ENCODE measurements at places on chromosomes 6 and 20. TPM values are rescaled to one million over a fixed set of nuclear protein-coding genes. Genes with fewer than 3 reads are reported as not detected.

GRCh38 chr6:139402876-139403386 is 28.5 kb upstream of the CITED2 start:
- no peak for DNase-seq

DNA sequence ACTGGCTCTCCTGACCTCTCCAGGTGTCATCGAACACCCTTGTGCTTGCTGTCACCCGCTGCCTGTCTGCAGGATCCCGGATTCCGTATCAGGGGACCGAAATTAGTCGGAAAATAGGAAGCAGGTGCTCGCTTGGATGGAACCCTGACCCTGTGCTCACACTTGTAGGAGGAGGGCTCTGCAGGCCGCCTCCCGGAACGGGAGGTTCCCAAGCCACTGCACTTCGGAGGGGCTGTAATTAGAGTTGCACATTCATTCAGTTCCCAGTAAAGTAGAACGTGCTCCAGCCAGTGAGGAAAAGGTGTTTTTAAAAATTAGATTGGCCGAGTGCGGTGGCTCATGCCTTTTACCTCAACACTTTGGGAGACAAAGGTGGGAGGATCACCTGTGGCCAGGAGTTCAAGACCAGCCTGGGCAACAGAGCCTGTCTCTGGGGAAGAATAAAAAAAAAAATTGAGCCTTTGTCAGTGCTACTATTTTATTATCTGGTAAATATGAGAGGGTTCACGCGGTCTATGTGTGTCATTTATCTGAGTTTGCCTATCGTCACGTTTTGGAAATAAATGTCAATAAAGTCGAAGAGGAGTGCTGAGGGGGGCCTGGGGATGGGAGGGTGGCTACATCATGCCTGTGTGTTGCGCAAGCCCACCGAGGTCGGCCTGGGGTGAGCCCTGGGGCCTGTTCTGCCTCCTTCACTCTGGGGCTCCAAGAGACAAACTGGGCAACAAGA is 1.5 kb upstream of the GMEB2 start:
- peak; percentile 88 for DNase-seq

DNA sequence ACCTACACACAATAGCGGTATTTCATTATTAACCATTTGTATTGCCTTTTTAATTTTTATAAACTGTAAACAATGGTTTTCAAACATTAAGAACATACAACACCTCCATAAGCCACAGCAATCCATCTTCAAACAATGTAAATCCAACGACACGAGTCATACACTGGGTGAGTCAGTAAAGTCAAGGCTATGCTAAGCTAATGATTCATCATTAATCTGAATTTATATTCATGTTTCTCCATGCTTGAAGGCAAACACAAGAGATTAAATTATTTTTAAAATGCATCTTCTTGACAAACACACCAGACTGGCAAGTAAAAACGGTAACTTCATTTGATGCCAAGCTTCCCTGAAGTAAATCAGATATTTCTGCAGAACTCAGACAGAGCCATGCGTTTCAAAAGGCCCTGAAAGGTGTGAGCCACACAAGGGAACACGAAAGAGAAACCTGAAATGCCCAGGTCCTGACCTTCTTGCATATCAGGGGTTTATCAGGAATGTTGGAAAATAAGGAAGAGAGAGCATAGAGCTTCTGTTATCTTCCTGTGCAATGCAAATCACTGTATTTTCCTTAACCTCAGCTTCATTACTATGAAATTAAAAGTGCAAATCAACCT is 162.5 kb downstream of the ALDH8A1 start:
- no peak for DNase-seq

GRCh38 chr6:127182501-127182900 is 64.0 kb downstream of the RSPO3 start:
- DNase-seq = no peak

DNA sequence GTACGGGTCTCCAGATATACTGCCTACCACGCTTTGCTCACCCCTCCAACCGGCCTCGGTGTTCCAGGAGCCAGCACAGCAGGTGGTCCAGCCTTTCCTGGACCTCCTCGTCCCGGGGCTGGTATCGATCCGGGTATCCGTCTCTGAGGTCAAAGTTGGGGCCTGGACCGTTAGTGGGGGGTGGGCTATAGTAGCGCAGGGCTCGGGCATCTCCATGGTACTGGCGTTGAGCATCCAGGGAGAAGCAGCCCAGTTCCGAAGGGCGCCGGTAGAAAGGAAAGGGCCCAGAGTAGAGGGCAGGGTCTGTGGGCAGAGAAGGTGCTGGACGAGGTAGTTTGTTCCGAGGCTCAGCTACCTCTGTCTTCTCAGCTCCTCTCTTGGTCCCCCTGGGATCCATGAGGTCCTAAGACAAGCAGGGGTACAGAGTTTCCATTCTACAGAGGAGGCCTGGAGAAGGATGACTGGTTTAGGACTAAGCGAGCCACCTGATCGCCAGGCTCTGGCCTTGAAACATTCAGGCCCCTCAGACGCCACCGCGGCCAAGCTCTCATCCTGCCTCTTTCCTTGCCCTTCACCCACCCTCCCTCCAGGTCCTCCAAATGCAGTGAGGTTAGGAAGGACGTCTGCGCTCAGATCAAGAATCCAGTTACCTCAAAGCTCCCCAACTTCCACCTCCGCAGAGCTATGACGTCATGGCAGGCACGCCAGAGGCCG is 502 bp downstream of the DXO start:
- no peak for DNase-seq

Gene TMEM239
- not detected for total RNA-seq

Gene MICB
- total RNA-seq = 5.7 TPM

Measured in kidney (tissue), 22 donors.